PC-9 (cell line): ENCODE measurements at places on chromosomes 13 and 19.

- peak; percentile 45 for DNase-seq
Measured at GRCh38 chr19:47471733-47472457, at the start of gene SLC8A2. Gene SLC8A2, minus strand, starts transcription at chr19:47471893. Its CDS starts 5,490 bp downstream, at chr19:47466403.

DNA sequence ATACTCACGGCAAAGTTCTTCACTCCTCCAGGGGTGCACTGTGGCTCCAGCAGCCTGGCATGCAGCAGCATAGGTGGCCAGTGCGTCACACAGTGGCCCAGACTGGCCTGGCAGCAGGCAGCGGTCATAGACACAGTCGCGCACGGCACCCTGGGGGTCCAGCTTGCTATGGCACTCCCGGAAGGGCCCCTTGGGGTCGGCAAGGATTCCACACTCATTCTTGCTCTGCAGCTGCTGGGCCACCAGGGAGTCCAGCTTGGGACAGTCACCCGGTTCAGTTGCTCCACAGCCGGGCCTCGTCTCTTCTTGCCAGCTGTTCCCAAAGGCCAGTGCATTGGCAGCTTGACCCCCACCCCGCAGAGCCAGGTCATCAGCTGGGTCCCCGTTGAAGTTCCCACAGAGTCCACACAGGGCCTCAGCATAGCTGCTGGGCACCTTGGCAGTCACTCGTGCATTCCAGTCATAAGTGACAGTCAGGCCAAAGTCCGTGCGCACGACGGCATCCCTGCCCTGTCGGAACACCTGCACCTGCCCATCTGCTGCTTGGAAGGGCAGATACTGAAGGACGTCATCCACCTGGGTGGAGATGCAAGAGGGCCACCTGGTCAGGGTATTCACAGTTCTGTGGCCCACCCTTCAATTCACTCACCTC lies 20.6 kb downstream of the FCGBP start:
- no peak for DNase-seq

GRCh38 chr13:24361852-24362366 lies 52.5 kb downstream of the C1QTNF9 start:
- no peak for DNase-seq

DNA sequence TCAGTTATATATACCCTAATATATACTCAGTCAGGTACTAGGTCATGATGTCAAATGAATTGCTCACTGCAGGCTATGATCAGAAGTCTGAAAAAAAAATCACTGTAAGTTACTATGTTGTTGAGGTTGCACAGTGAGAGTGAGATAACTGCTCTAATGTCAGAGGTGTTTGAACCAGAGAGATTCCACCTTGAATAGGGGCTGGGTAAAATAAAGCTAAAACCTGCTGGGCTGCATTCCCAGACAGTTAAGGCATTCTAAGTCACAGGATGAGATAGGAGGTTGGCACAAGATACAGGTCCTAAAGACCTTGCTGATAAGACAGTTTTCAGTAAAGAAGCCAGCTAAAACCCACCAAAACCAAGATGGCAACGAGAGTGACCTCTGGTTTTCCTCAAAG lies 10.2 kb downstream of the EPSTI1 start:
- peak; percentile 59 for DNase-seq

- DNase-seq = no peak
Measured at GRCh38 chr19:8404391-8405151, 8.5 kb upstream of the MARCHF2 start.
